ENCODE measurements at places on chromosomes 5 and 9.

DNA sequence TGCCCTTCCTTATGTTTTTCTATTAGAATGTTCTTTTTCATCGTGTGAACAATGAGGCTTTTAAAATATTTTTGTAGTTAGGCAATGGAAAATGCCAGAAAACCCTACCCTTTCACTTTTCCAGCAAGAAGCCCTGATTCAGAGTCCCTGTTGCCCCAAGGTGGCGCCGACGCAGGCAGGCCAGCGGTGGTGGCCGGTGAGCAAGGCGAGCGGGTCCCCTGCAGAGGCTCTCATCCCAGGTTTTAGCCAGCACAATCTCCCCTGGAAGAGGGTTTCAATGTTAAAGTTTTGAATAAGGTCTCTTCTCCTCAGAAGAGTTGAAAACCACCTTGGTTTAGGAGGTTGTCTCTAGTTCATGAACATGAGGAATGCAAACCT is 40.8 kb upstream of the CKMT2 start:
- no peak for DNase-seq

- no peak for DNase-seq
Observed at GRCh38 chr9:83669067-83669466, 38.7 kb downstream of the UBQLN1 start.

GRCh38 chr5:6435356-6435755 is 13.3 kb upstream of the UBE2QL1 start:
- DNase-seq: no peak

GRCh38 chr9:114178756-114179450 is 23.6 kb downstream of the COL27A1 start:
- DNase-seq: no peak

DNA sequence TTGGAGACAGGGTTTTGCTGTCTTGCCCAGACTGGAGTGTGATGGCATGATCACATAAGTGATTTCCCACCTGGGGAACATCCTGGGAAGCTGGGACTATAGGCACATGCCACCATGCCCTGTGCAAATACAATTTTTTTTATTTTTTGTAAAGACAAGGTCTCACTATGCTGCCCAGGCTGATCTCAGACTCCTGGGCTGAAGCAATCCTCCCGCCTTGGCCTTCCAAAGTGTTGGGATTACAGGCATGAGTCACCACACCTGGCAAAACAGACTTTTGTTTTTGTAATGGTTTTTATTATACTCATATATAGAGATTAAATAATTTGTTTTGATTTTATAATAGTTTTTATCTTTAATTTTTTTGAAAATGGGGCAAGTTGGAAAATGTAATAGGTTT is 14.7 kb downstream of the DNAJC25 start:
- no peak for DNase-seq

DNA sequence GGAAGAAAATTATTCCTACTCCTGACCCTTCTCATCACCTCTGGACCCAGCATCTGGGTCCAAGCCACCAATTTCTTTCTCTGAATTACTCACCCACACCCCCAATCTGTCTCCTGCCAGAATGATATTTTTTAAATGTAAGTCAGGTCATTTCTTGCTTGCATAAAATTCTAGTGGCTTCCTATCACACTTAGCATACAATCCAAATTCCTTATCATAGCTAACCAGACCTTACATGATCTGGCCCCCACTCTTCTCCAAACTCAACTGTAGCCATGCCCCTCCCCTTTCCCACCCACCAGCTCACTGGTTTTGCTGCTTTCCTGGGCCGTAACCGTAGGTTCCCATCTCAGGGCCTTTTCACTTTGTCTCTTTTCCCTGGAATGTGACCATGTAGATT is 15.2 kb downstream of the HTR4 start:
- no peak for DNase-seq

DNA sequence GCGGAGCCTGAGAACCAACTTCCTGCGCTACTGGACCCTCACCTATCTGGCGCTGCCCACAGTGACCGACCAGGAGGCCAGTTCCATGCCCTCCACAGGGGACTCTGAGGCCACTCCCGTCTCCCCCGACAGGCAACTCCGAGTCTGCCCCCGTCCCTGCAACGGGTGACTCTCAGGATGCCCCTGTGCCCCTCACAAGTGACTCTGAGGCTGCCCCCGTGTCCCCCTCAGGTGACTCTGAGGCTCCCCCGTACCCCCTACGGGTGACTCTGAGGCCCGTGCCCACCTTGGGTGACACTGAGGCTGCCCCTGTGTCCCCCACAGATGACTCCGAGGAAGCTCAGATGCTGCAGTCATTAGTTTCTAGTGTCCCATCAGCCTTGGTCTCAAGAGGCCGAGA is 25.1 kb downstream of the CEL start:
- no peak for DNase-seq

DNA sequence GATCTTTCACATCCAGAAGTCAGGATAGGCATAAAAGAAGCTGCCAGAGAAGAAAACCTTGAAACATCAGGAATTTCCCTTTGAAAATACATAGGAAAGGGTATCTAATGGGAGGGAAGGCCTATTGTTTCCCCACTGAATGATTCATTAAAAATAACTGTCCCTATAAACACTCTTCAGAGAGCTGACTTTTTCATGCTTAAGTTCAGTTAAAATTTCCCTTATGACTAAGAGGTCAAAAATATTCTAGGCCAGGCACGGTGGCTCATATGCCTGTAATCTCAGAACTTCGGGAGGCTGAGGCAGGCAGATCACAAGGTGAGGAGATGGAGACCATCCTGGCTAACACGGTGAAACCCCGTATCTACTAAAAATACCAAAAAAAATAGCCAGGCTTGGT is 499.5 kb downstream of the ENC1 start:
- no peak for DNase-seq

DNA sequence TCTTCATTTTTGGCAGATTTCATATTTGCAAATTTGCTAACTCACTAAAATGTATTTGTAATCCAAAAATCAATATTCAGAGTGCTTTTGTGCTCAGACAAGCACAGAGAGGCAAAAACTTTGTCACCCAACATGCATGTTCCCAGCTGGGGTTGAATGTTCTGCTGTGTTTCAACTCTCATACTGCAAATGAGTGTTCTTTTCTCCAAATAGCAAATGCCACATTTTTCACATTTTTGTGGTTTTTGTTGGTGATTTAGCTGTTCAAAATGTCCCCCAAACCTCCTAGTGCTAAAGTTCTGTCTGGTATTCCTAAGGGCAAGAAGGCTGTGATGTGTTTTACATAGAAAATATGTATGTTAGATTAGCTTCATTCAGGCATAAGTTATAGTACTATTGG is 87.3 kb upstream of the PCSK5 start:
- DNase-seq: no peak

DNA sequence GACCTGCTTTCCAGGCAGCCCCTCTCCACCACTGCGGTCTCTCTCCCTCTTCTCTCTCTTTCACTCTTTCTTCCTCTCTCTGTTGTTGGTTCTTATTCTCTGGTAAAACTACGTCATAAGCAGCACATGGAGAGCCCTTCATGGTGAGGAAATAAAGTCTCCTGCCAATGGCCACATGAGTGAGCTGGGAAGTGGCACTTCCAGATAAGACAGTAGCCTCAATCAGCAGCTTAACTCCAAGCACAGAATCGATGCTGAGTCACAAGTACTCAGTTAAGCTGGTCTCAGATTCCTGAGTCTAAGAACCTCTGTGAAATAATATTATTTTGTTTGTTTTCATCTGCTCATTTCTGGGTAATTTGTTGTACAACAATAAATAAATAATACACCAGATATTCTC is 500.1 kb downstream of the GABRG2 start:
- no peak for DNase-seq

GRCh38 chr9:75855509-75855908 is 35.0 kb upstream of the PCSK5 start:
- peak; percentile 19 for DNase-seq

DNA sequence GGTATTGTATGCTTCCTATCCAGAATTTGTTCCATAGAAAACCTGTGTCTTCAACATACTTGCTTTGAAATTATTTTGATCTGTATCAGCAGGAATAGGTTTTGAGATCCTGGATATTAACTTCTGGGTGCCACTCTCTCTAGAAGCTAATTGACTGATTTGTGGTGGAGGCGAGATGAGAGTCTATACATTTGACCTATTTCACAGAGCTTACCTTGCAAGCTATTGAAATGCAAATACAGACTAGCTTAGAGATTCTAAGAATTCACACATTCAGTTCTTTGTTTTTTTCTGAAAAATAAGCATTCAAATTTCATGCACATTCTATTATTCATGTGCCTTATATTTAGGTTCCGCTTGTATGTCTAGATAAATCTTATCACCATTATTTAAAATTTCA is 246.3 kb downstream of the MAST4 start:
- DNase-seq: no peak

DNA sequence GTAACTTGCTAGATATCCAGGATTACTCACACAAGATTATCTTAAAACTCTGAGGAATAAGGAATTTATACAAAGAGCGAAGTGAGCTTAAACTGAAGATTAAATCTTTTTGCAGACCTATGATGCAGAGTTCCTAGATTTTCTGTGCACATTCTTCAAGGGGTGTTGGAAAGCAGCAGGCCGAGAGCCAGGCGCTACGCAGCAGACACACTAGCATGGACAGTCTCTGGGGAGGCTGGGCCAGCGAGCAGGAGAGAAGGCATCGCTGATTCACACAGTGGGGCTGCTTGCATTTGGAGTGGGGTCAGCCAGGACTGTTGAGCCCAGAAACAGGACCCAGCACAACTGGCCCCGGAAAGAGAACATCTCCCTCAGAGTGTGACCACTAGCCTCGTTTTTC is 136.3 kb downstream of the ADAMTS16 start:
- DNase-seq: no peak

DNA sequence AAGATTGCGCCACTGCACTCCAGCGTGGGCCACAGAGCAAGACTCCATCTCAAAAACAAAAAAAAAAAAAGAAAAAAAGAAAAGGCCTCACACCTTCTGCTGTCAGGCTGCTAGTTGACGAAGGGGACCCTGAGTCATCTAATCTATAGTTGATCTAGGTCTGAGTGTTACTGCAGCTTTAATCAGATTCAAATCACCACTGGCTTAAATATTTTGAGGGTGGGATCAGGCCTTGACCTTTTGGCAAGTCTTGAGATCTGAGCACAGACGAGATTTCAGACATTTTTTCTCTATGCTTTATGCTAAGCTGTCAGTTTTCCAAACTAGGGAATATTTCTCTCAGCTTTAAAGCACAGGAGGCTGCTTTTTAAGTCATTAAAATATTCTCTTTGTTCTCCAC is 240.9 kb downstream of the GLIS3 start:
- no peak for DNase-seq

DNA sequence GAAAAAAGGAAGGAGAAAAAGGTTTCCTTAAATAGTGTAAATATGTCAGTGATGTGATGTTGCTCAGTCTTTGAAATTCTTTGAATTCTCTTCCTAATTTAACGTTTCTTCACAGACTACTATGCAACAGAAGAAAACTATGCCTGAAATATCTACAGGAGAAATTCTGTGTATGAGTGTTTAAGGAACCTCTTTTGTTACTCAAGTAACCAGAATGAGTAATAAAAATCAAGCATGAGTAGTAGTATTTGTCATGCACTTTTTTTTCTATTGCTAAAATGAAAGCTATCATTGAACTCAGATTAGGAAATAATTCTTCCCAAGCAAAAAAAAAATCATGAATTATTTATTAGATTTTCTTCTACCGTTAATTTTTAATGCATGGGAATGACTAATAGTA is 20.3 kb upstream of the THG1L start:
- no peak for DNase-seq

GRCh38 chr5:92518318-92518904 is 1062.6 kb downstream of the NR2F1-AS1 start:
- peak; percentile 9 for DNase-seq

- no peak for DNase-seq
Observed at GRCh38 chr5:135711911-135712310, 122.6 kb upstream of the SLC25A48 start.

DNA sequence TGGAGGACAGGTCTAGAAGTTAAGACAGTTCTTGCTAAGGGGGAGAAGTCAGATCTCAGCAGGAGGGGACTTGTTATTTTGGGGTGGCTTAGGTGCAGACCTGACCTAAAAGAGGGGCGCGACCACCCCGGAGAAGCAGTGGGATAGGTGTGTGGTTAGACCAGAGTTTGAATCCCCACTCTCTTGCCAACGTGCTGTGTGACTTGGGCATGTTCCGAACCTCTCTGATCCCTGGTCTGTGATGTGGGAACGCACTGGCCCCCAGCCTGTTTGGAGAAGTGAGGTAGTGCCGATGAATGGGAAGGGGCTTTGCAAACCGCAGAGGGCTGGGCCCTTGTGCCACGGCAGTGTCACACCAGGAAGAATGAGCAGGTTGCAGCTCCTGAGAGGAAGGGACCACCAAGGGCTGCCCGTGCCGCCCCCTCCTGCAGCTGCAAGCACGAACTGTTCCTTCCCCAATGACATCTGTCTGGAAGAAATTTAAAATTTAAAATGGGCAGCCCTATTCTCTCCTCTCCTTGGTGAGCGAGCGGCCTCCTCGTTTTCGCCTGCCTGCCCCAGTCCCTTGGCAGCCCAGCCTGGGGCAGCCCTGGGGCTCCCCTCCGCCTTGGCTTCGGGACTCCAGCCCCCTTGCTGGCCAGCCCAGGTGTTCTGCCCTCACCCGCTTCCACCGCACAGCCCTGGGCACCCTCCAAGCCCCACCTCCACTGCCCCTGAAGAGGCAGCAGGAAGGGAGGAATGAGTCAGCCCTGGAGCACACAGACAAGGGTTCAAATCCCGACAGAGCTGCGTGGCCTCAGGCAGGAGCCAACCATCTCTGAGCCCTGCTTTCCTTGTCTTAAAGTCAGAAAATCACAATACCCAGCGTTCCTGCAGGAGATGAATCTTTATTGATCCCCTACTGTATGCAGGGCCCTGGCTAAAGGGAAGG is 1.6 kb downstream of the FIBCD1 start:
- DNase-seq: no peak

DNA sequence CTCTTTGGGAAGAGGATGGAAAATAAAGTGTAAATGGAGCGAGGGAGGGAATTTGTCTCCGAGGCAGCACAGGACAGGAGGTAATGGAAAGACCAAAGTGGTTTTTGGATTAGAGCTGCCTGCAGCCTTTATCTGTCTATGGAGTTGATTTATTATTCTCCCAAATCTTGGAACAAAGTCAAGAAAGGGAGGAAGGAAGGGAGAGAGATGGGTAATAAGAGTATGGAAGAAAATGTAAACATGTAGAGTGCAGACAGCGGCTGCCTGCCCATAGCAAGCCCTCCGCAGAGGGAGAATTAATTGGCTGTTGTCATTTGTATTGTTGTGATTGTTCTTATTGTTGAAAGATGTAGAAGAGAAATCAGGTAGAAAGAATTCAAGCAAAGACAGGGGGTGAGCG is 15.7 kb downstream of the KCNIP1 start:
- no peak for DNase-seq

GRCh38 chr9:76744336-76744735 is 19.9 kb upstream of the PCA3 start:
- DNase-seq: no peak

DNA sequence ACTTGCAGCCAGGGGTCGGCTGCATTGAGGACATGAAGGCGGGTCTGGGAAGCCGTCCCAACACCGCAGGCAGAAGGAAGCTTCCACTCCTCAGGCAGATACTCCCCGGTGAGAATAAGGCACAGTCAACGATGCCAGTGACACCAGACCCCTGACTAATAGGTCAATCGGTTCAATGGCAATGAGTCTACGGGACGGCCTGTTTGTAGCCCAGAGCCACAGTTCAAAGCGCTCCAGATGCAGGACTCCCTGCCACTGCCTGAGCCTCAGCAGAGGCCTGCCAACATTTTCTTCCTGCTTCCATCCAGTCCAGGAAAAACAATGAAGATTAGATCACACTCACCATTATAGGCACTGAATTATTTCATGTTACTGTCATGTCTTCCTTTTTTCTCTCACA is 84.5 kb upstream of the SIMC1 start:
- DNase-seq: no peak

Data from NCI-H1092 treated with DMSO at 0.1 percent for 48 hours (cell line).